Chondrocyte (in vitro differentiated cells): ENCODE measurements at places on chromosomes 3 and 15. TPM values are rescaled to one million over a fixed set of nuclear protein-coding genes. Genes with fewer than 3 reads are reported as not detected.

DNA sequence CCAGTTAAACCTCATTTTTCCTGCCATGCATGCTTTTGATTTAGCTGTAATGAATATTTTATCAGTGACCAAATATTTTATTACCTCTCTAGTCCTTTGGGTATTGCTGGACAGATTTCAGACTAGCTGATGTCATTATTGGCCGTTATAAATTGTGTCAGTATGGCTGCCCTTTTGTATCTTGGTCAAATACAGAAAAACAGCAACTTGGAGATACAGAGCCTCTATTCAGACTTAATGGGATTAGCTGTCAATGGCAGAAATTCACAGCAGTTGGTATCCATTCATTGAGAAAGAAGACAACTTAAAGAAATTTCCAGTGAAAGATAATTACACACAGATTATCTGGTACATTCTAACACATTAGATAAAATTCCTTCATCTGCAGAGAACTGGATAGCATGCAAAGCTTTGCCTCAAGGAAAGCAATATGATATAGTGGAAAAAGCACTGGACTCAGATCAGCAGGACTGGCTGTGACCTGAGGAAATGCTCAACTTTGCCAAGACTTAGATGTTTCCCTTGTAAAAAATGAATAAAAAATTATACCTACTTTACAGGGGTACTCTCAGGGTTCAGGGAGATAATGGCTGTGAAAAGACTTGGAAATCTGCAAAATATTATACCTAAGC is 20.8 kb downstream of the COL6A6 start:
- DNase-seq = no peak

GRCh38 chr3:81778678-81779182 is 17.3 kb upstream of the GBE1 start:
- DNase-seq = no peak

DNA sequence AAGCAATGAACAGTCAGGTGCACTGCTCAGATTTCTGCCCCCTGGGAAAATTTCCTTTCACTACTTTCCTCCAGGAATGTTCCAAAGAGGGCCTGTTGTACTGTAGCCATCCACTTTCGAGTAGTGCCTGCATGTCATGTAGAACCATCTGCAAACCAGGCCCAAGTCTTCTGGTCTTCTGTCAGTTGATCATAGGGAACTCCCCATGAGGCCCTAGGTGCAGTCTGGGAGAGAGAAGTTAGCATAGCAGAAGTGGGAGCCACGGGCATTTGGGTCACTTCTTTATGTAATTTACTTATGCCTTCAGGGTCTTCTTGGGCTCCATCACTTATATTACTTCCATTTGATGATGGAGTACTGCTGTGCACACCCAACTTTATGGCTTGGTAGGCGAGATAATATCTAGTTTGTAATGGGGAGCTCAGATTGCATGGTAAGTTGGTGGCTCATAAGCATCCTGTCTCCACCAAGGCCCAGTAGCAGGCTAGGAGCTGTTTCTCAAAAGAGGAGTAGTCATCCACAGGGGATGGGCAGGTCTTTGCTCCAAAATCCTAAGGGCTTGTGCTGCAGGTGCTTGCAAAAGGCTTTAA is 151.4 kb downstream of the NFKBIZ start:
- no peak for DNase-seq

- DNase-seq = no peak
Observed at GRCh38 chr3:125220727-125221429, 8.3 kb upstream of the SLC12A8 start.

- DNase-seq = peak; percentile 54
Observed at GRCh38 chr15:77544162-77544561, 88.5 kb downstream of the LINGO1 start.

- no peak for DNase-seq
Observed at GRCh38 chr3:107992976-107993684, 97.7 kb downstream of the CD47 start.

GRCh38 chr3:97765336-97765735 is 778 bp downstream of the ARL6 start:
- DNase-seq = no peak

DNA sequence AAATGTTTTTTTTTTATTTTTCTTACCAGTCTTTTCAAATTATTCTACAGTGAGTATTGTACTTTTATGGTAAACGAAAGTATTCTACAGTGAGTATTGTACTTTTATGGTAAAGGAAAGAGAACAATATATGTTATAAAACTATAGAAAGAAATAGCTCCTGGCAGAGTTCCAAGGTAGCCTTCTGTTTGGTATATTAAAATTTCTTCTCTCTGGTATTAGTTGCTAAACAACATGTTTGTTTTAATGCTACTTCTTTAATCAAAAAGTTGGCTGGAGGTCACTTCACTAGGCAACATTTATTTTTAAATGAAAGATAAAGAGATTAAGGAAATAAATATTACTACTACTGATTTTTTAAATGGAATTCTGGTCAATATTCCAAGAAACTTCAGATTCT is 108.6 kb upstream of the ARL6 start:
- DNase-seq = no peak

GRCh38 chr3:132047209-132047608 is 12.4 kb upstream of the CPNE4 start:
- DNase-seq = no peak

COL6A5 gene
- total RNA-seq = not detected in 3 replicates

ALG3 gene
- 33.3 to 43.7 TPM (median 36.8 TPM) in 3 replicates for total RNA-seq

MCTP2 gene
- 3.6 to 4.5 TPM (median 4.0 TPM) in 3 replicates for total RNA-seq

SAXO2 gene
- total RNA-seq = 0.90 to 5.1 TPM (median 1.0 TPM) in 3 replicates

C3orf70 gene
- total RNA-seq = 10.2 to 27.7 TPM (median 25.6 TPM) in 3 replicates

KLHDC8B gene
- 15.6 to 40.8 TPM (median 35.1 TPM) in 3 replicates for total RNA-seq
